ENCODE measurements at places on chromosomes 2 and 18.

DNA sequence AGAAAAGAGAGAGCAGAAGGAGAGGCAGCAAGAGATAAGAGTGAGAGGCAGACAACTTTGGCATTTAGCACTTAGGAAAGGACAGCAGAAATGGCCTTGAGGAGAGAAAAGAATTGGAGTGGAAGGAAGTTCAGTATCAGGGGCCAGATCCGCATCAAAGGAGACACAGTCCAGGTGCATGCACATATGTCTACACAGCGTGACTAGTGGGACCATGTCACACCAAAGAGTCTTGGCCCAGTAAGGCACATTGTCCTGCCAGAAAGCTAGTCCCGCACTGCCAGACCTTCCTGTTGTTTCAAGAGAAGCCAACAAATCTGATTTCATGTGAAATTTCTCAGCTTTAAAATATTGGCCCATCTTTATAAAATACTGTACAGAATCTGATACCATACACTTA, 8.5 kb upstream of the STK39 start:
- DNase-seq = no peak

DNA sequence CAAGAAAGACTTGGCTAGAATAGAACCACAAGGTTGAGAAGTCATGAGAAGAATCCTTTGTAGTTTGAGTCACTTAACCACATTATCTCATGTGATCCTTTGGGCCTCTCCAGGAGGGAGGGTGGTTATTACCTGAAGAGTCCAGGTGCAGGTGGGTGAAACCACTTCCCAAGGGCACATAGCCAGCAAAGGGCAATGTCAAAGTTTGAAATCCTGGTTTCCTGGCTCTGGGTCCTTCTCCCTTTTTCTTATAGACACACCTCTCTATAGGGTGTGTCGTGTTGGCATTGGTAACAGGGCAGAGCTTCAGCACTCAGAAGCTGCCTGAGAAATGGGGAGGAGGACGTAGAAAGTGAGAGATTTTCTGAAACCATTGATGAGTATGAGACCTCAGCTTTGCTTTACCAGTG, 137.9 kb downstream of the MGAT5 start:
- DNase-seq = no peak

DNA sequence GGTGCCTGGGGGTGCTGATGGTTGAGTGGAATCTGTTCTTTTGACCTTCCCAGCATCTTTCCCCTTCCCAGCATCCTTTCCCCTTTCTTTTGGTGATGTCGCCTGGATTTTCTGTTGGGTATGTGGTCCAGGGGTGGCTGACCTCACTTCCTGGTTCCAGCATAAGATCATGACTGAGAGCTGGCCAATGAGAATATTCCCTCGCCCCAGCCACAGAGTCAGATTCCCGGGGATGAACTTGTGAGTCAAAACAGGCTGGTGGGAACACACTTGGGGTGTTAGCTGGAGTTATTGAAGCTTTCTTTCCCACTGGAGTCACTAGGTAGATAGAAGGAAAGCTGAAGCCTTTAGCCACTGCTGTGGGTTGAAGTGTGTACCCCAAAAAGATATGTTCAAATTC, 28.0 kb upstream of the FOSL2 start:
- DNase-seq = no peak

GRCh38 chr18:23135550-23136325, 453 bp downstream of the CABLES1 start:
- peak; percentile 84 for DNase-seq

- DNase-seq = no peak
Observed at GRCh38 chr2:159125858-159126257, 157.4 kb downstream of the TANC1 start.

GRCh38 chr2:219384859-219385258, 2.9 kb downstream of the DNPEP start:
- DNase-seq = no peak

GRCh38 chr2:224574423-224575084, 10.6 kb downstream of the CUL3 start:
- DNase-seq = no peak

Measured in astrocyte of the hippocampus (primary cell).